ENCODE measurements at places on chromosomes 12 and 14.

DNA sequence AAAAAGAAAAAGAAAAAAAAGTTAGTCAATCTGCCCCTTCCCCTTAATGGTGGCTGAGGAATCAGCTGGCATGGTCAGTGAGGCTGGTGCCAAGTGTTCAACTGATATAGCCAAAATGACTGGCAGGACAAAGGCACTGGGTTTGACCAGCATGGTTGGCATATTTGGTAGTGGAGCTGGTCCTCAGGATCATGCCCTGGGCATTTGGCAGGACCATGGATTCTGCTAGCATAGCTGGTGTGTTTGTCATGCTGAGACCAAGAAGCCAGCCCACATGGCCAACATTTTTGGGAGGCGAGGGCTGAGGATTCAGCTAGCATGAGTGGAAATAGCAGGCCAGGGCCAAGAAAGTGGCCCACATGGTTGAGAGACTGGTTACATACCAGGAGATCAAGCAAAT lies 136.5 kb downstream of the FBXL14 start:
- peak; percentile 93 for DNase-seq

DNA sequence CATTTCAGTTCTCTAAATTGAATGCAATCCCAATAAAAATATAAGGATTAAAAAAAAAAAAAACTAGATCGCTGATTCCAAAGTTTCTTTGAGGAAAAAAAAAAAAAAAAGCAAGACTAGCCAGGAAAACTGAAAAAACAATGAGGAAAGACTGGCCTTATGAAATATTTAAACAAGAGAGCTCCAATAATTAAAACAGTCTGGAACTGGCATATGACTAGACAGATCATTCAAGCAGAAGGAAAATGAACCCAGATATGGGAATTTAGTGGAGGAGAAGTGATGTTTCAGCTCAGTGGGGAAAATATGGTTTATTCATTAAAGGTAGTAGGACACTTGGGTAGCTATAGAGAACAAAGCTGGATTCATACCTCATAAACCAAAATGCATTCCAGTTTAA lies 42.0 kb upstream of the TBC1D15 start:
- no peak for DNase-seq

DNA sequence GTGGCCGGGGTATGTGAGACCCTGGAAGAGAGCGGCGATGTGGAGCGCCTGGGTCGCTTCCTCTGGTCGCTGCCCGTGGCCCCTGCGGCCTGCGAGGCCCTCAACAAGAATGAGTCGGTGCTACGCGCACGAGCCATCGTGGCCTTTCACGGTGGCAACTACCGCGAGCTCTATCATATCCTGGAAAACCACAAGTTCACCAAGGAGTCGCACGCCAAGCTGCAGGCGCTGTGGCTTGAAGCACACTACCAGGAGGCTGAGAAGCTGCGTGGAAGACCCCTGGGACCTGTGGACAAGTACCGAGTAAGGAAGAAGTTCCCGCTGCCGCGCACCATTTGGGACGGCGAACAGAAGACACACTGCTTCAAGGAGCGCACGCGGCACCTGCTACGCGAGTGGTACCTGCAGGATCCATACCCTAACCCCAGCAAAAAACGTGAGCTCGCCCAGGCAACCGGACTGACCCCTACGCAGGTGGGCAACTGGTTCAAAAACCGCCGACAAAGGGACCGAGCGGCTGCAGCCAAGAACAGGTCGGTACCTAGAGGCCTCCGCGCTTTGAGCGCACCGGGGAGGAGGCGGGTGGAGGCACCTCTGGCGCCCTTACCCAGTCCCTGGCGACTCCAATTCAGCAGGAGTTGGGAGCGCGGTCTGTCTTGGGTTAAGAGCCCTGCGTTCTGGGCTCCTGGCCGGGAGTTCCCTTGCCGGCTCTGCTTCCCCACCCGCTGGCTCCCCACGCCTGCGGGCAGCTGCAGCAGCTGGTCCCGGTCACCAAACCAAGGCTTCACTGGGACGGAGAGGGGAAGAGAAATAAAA lies 700 bp downstream of the SIX6 start:
- no peak for DNase-seq

GRCh38 chr14:35351897-35352273 lies 52.7 kb downstream of the NFKBIA start:
- DNase-seq, result no peak

- no peak for DNase-seq
Observed at GRCh38 chr12:80382254-80382653, 61.8 kb upstream of the PTPRQ start.
